ENCODE measurements at places on chromosomes 6 and 20.

- DNase-seq, result no peak
These were observed 129.8 kb downstream of the PREX1 start for GRCh38 chr20:48697845-48698491.

DNA sequence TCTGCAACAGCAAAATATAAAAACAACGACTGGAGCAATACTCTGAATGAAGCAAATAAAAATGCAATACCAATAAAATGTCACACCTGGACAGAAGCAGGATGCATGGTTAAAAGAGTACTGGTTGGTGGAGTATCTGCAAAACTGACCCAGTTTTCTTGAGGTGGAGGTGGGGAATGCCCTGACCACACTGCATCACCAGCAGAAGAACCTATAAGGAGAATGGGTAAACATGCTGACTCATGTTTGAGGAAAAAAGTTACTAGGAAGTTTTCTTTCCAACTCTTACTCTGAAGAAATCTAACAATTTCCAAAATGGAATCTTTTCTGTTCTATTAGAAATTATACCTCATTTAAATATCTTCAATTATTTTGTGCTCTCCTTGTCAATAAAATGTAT, 43.6 kb downstream of the REPS1 start:
- no peak for DNase-seq

GRCh38 chr6:83824388-83824801, 28.8 kb upstream of the RIPPLY2 start:
- DNase-seq, result no peak

DNA sequence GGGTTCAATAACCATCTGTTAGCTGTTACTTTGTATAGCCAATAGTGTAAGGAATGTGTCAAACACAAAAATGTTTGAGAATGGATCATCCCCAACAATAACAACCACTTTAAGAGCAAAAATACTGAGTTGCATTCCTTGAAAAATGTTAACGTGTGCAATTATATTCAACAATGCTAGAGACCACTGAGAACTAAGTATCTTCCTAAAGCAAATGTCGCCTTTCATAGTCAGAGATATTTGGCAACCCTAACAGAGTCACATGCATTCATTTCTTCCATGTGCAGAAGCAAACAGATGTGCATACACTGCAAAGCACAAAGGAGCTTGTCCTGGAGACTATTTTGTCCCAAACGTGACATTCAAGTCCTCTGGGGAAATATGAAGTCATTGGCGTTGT, 448.6 kb downstream of the GJA1 start:
- DNase-seq, result no peak

DNA sequence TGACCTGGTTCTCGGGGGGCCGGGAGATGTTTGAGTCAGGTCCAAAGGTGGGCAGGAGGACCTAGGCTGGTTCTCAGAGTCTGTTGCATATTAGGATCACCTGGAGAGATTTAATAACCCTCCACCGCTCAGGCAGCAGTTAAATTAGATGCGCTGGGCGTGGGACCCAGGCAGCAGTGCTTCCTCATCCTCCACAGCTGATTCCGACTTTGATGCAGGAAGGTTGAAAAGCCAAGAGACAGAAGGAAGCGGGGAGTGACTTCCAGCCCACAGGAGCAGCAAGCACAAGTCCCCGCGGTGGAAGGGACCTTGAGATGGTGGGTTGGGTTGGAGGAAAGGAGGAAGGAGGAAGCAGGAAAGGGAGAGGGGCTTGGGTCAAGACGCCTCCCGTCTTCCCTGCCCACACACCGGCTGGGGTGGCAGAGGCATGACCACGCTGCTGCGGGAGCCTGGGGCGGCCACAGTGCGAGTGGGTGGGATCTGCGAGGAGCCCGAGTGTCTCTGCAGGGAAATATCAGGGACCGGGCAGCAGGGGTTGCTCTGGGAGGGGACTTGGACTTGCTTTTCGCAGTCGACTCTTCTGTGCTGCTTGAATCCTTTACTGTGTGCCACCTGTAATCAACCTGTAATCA, 146.0 kb downstream of the PHACTR3 start:
- DNase-seq, result no peak

GRCh38 chr6:154218301-154218700, 138.3 kb downstream of the IPCEF1 start:
- no peak for DNase-seq

- peak; percentile 67 for DNase-seq
These were observed 74.6 kb upstream of the CEP85L start for GRCh38 chr6:118725944-118726343.

GRCh38 chr6:134464690-134465411, 146.9 kb upstream of the SGK1 start:
- no peak for DNase-seq

DNA sequence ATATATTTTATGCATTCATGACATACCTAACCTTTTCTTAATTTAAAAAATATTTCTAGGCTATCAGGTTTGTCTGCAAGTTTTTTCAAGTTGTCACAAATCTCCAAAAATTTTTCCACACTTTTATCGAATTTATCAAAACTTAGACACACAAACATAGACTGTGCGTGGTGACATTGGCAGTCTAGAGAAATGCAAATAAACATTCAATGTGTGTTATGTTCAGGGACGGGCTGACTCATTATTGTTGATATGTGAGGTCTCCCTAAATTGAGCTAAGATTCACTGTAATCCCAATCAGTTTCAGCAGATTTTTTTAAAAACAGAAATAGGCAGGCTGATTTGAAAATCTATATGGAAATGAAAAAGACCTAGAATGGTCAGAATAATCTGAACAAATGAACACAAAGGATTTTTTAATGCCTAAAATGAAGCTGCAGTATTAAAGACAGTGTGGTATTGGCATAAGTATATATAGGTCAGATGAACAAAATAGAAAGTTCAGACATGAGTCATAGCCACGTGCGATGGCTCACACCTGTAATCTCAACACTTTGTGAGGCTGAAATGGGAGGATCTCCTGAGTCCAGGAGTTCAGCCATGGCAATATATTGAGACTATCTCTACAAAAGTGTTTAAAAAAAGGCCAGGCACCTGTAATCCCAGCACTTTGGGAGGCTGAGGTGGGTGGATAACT, 19.2 kb downstream of the BLTP3A start:
- DNase-seq, result peak; percentile 2

DNA sequence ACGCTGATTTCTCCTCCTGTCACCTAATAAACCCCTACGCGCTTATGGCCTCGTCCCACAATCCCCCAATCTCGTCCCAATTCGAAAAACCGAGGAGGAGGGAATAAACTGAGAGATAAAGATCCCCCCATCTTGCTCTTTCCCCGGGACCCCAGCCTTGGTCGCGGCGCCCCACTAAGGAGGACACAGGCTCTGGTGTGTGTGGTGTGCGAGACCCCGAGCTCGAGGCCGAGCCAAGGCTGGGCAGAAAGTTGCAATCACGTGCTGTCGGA, 1.3 kb upstream of the NR2E1 start:
- no peak for DNase-seq

GRCh38 chr20:20969701-20970280, 136.4 kb downstream of the LINC00237 start:
- DNase-seq, result no peak

GRCh38 chr6:84282550-84282949, 55.1 kb upstream of the CEP162 start:
- no peak for DNase-seq

GRCh38 chr20:19828232-19828631, 70.2 kb downstream of the RIN2 start:
- DNase-seq, result no peak

- DNase-seq, result no peak
These were observed 139.8 kb upstream of the BACH2 start for GRCh38 chr6:90436403-90436802.
